ENCODE measurements at places on chromosomes 5 and 9.
A peak's percentile ranks its signal among the peaks of the same experiment; 100 is the strongest.

DNA sequence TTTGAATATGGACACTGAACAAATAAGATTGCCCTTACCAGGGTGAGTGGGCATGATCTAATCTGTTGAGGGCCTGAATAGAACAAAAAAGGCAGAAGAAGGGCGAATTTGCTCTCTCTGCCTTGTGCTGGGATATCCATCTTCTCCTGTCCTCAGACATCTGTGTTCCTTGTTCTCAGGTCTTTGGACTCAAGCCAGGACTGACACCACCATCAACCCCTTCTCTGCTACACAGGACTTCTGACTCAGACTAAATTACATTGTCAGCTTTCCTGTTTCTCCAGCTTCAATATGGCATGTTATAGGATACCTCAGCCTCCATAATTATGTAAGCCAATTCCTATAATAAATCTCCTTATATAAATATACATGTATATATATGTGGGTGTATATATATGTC is 40.8 kb upstream of the SLCO6A1 start:
- no peak for DNase-seq

DNA sequence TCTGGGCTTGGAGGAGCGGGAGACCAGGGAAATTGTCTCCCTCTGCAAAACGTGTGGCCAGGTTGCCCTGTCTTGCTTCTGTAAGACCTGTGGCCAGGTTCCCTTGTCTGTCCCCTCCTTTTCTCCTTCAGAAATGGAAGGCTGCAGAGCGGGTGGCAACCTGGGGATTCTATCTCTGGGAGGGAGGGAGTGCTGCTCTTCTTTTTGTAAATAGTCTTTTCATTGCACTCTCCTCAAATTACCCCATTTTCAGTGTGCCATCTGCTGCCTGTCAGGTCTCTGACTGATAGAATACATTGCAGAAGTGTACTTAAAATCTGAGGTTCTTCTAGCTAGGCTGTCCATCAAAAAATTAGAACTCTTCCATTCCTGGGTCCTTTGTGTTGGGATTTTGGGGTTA is 126.0 kb downstream of the GABRB2 start:
- DNase-seq: no peak

GRCh38 chr5:17448877-17449276 is 49.2 kb upstream of the TAF11L2 start:
- DNase-seq: no peak

- no peak for DNase-seq
Measured at GRCh38 chr9:105330755-105331154, 86.3 kb downstream of the SLC44A1 start.

GRCh38 chr9:114806526-114806900 is 674 bp upstream of the TNFSF15 start:
- DNase-seq: no peak

DNA sequence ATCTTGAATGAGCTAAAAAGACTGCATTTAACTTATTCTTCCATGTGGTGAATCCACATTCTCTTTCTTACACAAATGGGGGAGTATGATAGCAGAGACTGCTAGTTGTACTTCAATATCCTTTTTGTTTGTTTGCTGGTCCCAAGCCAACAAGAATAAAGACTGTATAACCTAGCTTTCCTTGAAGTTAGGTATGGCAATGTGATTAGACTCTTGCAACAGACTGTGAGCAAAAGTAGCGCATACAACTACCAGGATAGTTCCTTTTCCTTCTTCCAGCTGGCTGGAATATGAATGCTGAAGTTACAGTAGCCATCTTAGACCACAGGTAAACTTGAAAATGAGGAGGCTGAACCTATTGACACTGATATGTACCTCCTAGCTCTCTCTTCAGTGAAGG is 17.9 kb upstream of the KIF2A start:
- no peak for DNase-seq

- DNase-seq: no peak
Measured at GRCh38 chr5:50401336-50401735, 39.8 kb downstream of the EMB start.

DNA sequence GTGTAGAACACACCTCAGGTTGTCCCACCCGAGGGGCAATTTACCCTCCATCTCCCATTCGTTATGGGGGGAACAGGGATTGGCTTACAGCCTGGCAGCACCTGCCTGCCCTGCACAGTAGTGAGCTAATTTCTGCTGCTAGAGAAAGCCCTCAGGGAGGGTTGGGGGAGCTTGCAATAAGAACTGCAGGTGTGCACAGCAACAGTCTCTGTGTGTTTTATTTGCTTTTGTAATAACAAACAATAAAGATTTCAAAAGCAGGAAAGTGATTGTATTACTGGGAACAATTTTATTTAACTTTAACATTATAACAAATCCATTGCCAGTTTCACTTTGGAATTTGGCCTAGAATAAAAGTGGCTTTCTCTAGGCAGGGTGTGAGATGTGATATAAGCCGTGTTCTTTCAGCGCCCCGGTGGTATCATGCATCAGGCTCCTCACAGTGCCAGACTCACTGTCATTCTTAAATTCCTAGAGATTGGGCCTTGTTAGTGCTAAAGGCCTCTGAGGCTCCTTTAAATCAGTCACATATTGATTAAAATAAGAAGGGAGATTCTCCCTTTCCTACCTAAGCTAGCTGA is 81.1 kb downstream of the RMI1 start:
- DNase-seq: no peak

GRCh38 chr5:76083555-76084495 is 642 bp downstream of the SV2C start:
- DNase-seq: peak; percentile 47

- no peak for DNase-seq
Measured at GRCh38 chr5:124872615-124873014, 126.2 kb upstream of the ZNF608 start.

GRCh38 chr5:95892784-95893354 is 68.8 kb downstream of the ELL2 start:
- DNase-seq: no peak

DNA sequence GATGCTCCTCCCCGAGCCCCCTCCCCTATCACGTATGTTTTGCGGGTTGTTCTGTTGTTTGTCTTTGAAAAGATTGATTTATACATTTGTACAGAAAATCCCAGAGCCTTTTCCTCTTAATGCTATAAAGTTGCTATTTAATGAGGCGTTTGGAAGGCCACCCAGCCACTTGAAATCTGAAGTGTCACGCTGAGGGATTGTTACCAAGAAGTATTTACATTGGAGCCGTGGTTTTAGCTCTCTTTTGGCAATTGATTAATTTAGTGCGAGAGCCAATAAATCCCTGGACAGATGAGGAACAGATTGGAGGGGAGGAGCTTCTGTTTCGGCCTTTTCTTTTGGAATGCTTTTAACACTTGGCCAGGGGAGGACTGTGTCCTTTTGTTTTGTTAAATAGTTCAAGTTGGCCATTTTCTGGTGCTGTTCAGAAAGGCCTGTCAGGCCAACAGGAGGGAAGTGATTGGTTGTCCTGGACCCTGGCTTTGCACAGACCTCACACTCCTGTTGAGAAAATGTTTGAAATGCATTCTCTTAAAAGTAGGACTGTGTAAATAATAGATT is 250.2 kb downstream of the PDZD2 start:
- DNase-seq: peak; percentile 78
